NB4 (cell line): ENCODE measurements at places on chromosomes 13 and 19.

DNA sequence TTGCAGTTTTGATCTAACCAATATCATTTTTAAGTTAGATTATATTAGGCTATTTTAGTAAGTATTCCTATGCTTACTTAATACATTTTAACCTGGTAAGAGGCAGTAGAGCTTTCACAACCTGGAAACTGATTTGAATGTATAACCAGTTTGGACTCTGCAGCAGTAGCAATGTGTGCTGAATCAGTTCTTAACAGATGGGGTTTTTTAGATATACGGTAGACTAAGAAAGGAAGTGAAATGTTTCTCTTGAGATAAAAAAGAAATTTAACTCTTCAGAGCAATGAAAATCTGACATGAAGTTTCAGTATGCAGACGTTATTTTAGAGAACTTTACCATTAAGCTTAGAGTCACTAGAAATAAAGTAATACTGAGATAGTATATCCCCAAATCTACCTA, 2.7 kb downstream of the NBEA start:
- DNase-seq: no peak

GRCh38 chr13:109516186-109516585, 270.2 kb downstream of the IRS2 start:
- no peak for DNase-seq

DNA sequence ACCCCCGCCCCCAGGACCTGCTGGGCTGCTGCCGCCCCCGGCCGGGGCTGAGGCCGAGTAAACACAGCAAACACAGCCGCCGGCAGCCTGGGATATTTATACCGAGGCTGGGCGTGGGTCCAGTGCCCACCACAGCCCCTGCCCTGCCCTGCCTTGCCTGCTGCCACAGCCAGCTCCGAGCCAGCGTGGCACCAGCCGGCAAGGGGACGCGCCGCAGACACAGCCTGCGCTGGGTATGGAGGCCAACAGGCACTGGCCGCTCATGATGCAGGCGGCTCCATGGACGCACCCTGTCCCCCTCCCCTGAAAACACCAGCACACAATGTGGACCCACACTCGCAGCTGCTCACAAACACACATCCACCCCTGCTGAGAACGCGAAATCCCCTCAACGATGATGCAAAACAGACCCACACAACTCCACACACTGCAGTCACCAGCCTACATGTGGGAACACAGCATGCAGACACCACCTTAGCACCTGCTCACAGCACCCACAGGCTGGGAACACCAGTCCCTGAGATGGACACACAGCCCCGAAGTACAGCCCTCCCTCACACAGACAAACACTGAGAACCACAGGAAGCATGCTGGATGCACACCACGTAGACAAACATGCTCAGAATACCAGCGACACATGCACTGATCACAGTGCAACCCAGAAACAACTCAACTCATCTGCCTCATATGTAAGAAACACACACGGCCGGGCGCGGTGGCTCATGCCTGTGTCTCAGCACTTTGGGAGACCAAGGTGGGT, 16.2 kb downstream of the CCDC97 start:
- no peak for DNase-seq

DNA sequence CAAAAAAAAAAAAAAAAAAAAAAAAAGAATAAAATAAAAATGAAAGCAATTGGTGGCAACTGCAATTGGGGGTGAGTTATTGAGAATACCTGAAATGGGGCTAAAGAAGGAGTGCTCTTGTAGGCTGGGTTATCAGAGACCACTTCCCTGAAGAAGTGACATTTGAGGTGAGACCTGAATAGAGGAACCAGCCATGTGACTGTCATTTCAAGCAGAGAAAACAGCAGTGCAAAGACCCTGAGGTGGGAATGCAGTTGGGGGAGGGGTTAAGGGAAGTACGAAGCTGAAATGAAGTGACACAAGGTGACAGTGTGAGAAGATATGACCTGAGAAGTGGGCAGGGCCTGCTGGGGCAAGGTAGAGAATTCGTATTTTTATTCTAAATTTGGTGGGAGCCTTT, 4.3 kb upstream of the PALM3 start:
- DNase-seq: no peak

- peak; percentile 17 for DNase-seq
Measured at GRCh38 chr13:43085545-43085944, 62.2 kb downstream of the DNAJC15 start.

- DNase-seq: peak; percentile 69
Measured at GRCh38 chr13:23020246-23020843, 160.4 kb upstream of the SGCG start.

GRCh38 chr13:74372511-74372910, 238.3 kb upstream of the KLF12 start:
- DNase-seq: no peak

DNA sequence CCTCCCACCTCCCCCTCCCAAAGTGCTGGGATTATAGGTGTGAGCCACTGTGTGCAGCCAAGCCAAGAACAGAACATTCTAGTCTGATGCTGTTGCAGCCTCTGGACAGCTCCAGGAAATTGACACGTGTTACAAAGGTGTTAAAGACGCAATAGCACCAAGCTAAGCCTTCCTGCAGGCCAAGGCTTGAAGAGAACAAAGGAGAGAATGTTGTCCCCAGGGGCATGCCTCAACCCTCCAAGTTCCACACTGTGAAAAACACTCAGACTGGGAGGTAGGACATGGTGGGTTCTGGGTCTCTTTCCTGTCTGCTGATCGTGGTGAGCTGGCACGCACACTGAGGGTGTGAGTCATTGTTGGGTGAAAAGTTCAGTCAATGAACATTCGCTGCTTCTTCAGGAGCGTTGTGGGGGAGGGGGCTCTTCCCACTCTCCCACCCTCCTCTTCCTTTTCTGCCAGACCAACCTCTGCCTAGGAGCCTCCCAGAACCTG, 5.3 kb upstream of the PTPRS start:
- peak; percentile 67 for DNase-seq

DNA sequence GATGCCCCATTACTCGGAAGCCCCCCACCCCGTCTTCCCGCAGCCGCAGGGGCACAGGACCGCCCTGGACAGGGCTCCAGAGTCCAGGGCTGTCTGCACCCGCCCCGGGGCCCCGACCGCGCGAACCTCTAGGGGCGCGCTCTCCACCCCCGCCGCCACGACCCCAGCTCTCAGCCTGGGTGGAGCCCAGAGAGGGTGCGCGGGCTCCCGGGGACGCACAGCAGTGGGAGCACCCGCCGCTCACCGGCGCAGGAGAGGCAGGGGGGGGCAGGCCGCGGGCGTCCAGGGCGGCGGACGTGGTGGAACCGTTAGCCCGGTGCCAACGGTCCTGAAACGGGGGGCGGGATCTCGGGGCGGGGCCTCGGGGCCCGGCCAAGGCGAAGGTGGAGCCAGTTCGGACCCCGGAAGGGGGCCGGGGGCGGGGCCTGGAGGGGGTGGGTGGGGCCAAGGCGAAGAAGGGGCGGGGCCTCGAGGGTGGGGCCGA, at the start of gene ATP8B3:
ATP8B3 (minus strand) TSS at position 335 of the 484 bp plus-strand sequence. CDS start 540 bp downstream, outside the sequence.
- DNase-seq: no peak
